ENCODE measurements at places on chromosomes 3 and 15.

- no peak for DNase-seq
Measured at GRCh38 chr3:182814419-182815062, 21.2 kb downstream of the ATP11B start.

- DNase-seq = no peak
Measured at GRCh38 chr15:99324082-99324620, 72.9 kb downstream of the LRRC28 start.

- no peak for DNase-seq
Measured at GRCh38 chr3:43786526-43787305, 96.0 kb downstream of the ABHD5 start.

GRCh38 chr3:186465508-186465907 is 78.7 kb downstream of the CRYGS start:
- DNase-seq = no peak

DNA sequence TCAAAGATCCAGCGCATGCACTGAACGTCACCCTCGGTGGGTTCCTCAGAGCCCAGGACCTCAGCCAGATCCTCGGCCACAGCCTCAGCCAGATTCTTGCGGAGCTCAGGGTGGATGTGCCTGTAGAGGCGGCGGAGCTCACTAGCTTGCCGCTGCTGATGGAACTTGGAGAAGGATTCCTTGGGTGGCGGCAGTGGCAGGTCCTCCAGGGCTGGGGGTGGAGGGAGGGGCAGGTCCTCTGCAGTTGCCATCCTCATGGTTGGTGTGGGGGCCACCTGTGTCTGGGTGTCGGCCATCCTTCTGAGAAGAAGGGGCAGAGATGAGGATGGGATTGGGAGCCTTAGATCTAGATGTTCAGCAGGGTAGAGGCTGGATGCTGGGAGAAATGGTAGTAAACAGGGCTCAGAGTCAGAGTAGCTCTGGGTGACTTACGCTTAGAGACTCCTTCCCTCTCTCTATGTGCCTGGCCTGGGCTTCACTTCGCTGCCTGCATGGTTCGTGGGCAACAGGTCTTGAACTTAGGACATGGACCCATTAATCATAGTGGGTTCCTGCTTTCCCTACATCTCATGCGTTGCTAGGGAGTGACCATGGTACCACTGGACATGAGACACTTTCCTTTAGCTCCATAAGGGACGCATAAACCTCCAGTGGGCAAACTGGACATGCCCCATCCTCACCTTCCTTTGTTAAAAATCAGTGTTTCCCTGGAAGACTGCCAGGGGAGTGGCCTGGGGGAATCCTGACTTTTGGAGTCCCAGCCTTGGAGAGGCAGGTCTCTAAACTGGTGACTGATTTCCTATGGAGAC is 3.0 kb downstream of the XIRP1 start:
- DNase-seq = no peak

DNA sequence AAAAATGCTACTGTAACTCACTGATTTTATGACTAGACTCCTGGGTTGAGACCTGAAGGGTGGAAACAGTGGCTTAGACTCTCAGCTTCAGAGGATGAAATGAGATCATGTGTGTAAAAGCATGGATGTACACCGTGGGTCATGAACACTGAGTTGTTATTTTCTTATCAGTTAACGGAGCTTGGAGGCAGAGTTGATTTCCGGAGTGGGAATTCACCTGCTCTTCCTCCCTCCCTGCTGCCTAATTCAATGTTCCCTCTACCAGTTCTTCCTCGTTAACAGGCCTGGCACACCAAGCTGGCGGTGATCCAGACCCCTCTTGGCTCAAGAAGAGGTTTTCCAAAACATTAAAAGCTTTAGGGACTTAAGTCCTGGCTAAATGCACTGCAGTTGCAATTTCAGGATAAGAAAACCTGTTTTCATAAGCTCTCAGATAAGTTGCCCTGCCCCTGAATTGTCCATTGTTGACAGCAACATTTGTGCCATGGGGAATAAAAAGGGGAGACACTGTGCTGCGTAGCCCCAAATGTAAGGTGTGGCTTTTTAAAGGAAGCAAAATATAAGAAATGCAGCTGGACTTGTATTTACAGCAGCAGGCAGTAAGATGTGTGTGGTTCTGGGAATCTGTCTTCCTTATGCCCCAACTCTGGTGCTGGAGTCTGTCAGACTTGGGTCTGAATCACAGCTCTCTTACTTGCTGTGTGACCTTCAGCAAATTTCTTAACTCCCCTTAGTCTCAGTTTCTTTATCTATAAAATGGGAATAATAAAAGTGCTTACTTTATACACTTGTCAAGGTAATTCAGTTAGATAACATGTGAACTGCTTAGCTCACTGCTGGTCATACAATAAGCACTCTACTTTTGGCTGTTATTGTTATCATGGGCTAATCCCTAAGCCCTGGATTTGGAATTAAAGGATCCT is 9.9 kb downstream of the PDIA5 start:
- DNase-seq = peak; percentile 73

DNA sequence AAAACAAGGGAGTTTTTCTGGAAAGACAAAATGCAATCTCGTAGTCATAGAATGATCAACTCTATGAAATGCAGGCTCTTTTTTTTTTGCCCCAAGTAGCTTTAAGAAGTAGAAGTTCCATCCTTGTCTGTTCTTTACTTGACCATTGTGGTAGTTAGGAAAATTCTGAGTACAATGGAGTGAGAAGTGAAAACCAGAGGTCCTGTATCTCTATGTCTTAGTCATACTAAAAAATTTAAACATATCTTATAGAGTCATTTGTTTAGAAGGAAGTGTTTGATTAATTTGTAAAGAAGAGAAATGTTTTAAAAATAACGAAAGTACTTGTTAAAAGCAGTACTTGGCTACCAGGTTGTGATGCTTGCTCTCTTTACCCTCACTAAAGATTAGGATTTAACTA is 52.4 kb downstream of the PRKCI start:
- DNase-seq = no peak

GRCh38 chr15:30043211-30043655 is 39.5 kb upstream of the GOLGA8J start:
- peak; percentile 34 for DNase-seq

DNA sequence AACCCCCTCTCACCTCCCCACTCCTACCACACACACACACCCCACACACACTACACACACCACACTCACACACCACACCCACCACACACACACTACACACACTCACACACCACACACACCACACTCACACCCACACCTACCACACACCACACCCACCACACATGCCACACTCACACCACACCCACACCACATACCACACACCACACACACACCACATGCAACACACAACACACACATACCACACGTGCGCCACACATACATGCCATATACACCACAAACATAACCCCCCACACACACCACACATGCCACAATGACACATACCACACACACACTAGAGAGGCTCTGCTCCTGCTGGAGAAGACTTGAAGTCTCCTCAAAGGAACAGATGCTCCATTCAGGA is 5.9 kb upstream of the ITPKA start:
- no peak for DNase-seq

DNA sequence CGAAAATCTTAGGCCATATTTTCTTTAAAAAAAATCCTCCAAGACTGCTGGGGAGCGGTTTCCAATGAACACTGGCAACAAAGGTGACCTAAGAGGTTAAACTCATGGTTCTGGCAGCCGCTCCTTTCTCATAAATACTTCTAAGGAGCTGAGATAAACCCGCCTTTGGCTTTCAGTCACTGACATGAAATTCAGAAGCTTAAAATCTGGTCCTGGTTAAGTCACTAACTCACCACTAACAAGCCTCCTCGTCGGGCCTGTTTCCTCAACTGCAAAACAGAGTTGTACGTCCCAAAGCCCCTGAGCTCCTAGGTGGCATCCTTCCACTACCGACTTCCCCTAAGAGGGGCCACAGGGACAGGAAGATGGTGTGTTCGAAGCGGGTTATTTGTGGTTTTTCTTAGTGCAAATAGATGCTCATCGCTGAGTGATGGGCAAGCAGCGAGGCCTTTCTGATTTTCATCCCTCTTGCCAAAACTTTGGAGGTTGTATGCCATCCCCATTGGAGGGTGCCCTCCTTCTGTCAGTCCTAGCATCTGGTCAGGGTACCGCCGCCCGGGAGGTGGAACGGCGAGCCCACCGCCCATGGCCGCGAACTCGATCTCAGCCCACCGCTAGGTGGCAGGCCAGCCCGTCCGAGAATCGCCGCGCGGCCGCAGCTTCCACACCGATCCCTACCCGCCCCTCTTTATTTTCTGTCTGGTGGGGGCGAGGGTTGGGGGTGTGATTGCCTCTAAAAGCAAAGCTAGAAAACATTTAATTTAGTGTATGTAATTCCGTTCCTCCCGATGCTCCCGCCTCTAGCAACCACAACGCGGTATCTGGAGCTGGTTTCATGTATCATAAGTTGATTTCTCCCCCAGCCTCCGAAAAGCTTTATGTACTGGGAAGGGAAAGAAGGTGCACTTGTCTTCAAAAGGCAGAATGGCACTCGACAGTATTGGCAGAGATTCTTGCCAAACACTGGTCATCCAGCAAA is 4.6 kb downstream of the BCL6 start:
- DNase-seq = peak; percentile 58

GRCh38 chr15:90262426-90262825 is 3.0 kb upstream of the NGRN start:
- DNase-seq = no peak

DNA sequence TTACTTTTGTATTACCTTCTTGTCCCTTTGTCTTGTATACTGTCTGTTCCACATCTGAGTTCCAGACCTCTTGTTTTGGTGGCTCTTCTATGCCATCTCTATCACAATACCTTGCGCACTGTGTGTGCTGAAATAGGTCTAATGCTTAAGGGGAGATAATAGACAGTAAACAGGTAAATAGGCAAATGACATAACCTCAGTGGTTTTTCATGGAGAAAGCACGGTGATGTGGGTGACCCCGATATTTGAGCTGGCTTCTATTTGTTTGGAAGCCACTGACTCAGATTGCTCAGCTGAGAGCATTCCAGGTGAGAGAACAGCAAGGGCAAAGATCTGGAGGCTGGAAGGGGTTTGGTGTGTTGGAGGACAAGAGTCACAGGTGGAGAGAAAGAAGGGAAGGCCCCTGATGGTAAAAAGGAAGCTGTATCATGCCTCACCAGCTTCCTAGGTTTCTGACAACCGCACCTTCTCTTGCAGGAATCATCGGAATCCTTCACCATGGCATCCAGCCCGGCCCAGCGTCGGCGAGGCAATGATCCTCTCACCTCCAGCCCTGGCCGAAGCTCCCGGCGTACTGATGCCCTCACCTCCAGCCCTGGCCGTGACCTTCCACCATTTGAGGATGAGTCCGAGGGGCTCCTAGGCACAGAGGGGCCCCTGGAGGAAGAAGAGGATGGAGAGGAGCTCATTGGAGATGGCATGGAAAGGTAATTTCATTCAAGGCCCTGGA is 795 bp downstream of the MCM2 start:
- DNase-seq = no peak

GRCh38 chr3:140822401-140823047 is 119.1 kb upstream of the SLC25A36 start:
- no peak for DNase-seq

DNA sequence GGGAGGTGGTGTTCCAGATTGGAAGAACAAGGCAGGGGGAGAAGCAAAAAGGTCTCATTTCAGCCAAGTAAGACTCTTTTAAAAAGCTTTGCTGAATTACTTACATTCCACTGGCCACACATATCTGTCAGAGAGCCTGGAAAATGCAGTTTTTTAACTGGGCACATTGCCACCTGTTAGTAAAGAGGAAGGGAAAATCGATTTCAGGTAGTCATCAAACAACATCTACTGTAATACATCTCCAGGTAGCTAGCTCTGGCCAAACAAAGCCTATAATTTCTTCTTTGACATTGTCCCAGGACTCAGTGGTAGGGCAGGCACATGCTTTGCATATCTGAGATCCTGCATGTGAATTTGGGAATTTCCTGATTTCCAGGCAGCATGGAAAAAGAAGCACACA is 480.7 kb upstream of the SUCLG2 start:
- no peak for DNase-seq

DNA sequence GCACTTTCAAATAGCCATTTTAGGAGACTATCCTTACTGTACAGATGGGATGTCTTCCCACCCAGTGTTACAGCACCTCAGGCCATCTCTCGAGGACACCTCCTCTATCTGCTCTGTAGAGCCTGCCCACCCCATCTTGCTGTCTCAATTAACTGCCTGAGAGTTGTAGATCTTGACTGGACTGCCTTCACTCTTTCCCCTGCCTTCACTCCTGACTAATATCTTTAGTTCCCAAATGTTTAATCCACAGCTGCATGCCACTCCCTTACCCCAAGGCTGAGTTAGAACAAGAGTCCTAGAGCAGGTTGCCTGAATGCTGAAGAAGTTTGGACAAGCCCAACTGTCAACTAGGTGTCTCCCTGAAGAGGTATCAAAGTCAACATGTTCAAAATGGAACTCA is 1.3 kb upstream of the PP2D1 start:
- DNase-seq = no peak

- DNase-seq = no peak
Measured at GRCh38 chr3:88991496-88991895, 115.9 kb upstream of the EPHA3 start.

GRCh38 chr15:62606376-62607113 is 436.0 kb upstream of the TPM1 start:
- DNase-seq = no peak

DNA sequence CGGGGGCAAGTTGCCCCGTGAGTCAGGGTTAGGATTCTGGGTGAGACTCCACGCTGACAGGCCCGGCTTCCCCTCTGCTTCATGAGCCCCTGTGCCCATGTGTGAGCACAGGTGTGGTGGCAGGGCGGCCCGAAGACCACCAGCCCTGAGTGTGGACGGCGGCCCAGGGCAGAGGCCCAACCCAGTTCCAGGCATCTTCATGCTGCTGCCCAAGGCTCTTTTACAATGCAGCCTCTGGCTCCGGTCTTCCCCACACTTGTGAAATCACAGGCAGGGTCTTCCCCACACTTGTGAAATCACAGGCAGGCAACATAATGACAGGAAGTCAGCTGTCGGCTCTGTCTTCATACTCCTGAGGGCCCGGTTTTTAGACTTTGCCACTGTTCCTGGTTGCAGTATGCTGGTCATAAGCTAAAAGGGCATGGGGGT is 78.8 kb downstream of the AAGAB start:
- no peak for DNase-seq

DNA sequence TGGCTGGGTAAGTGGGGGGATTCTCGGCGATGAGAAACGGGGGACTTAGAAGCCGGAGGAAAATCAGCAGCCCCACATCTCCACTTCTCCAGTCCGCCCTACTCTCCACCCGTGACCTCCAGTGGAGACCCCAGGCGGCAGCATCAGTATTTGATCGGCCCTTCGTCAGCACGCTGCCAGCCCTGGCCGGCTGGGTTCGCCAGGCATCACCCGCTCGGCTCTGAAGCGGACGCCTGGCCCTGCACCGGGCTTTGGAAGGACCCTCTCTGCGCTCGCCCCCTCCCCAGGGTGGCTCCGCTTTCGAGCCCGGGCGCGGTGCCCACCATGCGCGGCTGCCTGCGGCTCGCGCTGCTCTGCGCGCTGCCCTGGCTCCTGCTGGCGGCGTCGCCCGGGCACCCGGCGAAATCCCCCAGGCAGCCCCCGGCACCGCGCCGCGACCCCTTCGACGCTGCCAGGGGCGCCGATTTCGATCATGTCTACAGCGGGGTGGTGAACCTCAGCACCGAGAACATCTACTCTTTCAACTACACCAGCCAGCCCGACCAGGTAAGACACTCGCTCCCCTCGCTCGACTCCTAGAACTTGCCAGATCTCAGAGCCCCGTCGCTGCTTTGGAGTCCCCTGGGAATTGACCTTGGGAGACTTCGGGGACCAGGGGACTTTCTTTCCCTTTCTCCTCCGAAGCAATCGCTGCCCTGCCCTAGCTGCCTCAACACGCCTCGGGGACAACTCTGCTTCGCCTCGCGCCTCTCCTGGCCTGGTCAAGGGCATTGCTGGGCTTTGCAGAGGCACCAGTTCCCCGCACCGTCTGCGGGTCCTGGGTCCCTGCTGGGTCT is 561 bp downstream of the SIDT1 start:
- no peak for DNase-seq

- no peak for DNase-seq
Measured at GRCh38 chr3:5929027-5929426, 741.5 kb downstream of the EDEM1 start.

Data from LNCaP clone FGC (cell line).